ENCODE measurements at places on chromosomes 3 and 15.
A peak's percentile ranks its signal among the peaks of the same experiment; 100 is the strongest.

GRCh38 chr3:41029356-41029755 is 169.9 kb upstream of the CTNNB1 start:
- no peak for DNase-seq

GRCh38 chr3:127802606-127803005 is 19.7 kb downstream of the MGLL start:
- no peak for DNase-seq

DNA sequence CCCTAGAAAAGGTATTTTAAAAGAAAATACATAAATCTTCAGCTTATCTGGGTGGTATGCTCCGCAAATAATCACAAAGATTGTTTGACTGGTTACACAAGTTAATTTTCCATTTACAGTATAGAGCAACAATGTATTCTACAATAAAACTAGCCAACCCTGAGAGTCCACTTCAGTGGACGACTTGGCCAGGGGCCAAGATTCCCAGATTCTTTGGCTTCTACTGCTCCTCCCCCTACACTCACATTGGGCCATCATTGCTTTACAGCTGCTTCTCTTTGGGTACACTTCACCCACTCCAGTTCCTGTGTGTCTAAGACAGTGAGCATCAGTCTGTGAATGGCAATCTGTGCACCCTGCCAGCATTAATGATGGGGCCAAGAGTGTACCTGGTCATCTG is 17.2 kb upstream of the PRICKLE2 start:
- DNase-seq = no peak

GRCh38 chr15:35736150-35736549 is 190.2 kb upstream of the DPH6 start:
- DNase-seq = no peak

- no peak for DNase-seq
Measured at GRCh38 chr3:71586810-71587242, 3.3 kb upstream of the FOXP1 start.

DNA sequence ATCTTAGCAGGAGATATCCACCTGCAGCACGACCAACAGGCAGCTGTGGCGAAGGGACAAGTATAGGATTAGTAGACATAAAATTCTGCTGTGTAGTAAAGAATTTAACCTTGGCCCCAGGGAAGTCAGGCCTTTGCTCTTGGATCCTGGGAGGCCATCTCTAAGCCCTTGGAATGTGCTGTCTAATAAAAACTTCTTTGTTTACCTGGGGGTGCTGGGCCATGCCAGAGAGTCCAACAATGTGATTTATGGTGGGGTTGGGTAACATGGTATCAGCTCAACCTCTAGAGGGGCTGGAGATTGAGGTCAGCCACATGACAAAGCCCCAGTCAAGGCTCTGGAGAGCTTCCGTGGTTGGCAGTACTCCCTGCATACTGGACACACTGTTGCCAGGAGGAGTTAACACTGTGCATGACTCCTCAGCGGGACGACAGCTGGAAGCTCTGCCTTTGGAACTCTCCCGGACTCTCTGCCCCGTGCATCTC is 52.4 kb downstream of the HEG1 start:
- peak; percentile 58 for DNase-seq

DNA sequence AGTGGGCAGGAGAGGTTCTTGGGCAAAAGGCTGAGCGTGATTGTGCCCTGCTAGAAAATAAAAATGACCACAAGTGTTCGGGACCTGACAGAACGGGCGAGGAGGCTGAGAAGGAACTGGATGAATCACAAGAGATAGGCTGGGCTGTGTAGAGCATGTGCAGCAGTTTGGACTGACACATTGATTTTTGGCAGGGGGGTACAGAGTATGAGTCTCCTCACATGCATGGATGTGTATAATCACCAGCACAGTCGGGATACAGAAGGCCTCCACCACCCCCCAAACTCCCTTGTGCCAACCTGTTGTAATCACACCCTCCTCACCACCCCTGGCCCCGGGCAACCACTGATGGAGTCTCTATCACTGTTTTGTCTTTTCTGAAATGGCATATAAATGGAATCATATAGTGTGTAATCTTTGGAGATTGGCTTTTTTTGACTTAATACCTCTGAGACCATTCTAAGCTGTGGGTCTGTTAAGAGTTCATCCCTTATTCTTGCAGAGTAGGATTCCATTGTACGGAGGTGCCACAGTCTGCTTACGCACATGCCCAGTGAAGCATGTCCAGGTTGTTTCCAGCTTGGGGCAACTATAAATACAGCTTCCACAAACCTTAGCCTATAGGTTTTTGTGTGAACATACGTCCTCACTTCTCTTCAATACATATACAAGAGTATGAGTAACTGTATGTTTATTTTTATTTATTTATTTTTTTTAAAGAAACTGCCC is 438.8 kb downstream of the FOXP1 start:
- no peak for DNase-seq

DNA sequence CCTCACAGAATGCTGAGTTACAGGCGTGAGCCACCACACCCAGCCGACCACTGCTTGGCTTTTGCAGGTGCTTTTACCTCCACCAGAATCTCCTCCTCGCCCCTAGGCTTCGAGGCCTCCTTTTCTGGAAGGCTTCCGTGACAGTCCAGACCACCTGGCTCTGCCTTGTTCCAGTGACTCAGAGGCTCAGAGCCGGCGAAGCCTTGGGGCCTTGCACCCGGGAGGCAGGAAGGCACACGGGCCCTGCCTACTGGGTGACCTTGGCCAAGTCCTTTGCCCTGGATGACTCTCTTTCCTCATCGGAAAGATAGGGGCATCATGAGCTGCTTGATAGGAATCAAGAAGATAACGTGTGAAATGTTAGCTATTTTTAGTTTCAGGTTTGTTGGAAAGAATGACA is 31.3 kb upstream of the FURIN start:
- DNase-seq = no peak

- DNase-seq = no peak
Measured at GRCh38 chr3:94305835-94306611, 243.2 kb downstream of the NSUN3 start.

DNA sequence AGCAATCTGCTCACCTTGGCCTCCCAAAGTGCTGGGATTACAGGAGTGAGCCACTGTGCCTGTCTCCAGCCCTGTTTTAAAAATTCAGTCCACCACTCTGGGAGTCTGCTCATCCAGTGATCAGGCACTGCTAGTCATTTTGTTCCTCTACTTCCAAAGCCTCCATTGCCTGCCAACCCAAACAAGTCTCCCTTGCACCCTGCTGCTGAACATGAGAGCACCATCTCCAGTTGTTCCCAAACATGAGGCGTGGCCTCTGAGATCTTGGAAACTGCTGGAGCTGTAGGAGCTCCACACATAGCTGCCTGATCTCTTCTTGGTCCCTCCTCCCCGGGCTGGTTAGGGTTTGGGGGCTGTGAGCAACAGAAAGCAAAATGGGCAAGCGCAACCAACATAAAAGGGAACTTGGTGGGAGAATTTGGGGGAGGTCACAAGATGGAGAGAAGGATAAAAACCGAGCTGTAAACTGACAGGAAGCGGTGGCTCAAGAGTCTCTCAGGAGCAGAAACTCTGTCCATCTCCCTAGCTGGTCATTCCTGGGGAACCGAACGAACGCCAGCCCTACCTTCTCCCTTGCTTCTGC is 49.6 kb upstream of the TLE3 start:
- DNase-seq = no peak

- no peak for DNase-seq
Measured at GRCh38 chr3:115760716-115761115, 137.4 kb downstream of the GAP43 start.

Measured in LoVo (cell line).